T-helper 17 cell (primary cell): ENCODE measurements at places on chromosomes 16 and 17.

DNA sequence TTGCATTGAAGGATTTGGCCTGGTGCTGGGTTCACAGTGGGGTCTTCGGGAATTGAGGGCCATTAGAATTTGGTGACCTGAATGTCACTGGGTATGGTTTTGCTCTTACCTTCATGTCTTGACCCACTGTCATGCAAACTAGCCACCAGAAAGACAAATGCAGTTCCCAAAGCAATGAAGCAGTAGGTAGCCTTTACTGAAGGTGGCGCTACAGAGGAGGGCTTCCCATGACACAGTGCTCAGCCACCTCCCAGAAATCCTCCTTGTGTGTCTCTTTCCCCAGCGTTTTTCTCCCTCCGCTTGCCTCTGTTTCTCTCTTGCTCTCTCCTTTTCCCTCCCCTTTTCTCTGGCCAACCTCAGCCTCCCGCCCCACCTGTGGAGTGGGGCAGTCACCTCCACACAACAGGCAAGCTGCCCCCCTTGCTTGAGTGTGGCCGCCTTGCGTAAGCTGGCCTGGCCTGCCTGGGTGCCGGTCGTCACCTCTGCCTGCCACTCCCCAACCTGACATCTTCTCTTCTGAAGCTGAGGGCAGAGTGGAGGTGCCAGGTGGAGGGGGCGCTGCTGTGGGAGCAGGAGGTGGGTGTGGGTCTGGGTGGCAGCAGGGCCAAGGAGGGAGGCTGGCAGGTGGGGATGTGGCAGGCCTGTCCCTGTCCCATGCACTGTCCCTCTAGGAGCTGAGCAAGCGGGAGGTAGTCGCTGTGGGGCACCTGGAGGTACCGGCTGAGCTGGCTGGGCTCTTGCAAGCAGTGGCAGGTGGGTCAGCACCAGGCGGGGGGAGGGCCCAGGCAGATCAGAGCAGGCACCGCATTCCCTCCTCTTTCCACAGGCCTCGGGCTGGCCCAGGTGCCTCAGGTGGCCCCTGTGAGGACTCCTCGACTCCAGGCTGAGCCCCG is 34.7 kb downstream of the MYO15A start:
- no peak for DNase-seq

- peak; percentile 36 for DNase-seq
Observed at GRCh38 chr17:82212331-82213250, at the start of gene CCDC57. Gene CCDC57 (minus strand): TSS chr17:82212842. CDS start chr17:82201944, 10,898 bp downstream.

DNA sequence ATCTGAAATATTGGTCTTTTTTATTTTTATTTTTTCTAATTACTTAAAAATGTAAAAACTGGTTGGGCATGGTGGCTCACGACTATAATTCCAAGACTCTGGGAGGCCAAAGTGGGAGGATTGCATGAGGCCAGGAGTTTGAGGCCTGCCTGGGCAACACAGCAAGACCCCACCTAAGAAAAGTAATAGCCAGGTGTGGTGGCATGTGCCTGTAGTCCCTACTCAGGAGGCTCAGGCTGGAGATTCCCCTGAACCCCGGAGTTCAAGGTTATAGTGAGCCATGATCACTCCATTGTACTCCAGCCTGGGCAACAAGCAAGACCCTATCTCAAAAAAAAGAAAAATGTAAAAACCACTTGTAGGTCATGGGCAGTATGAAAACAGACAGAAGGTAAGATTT is 36.8 kb upstream of the CDH3 start:
- DNase-seq = no peak

DNA sequence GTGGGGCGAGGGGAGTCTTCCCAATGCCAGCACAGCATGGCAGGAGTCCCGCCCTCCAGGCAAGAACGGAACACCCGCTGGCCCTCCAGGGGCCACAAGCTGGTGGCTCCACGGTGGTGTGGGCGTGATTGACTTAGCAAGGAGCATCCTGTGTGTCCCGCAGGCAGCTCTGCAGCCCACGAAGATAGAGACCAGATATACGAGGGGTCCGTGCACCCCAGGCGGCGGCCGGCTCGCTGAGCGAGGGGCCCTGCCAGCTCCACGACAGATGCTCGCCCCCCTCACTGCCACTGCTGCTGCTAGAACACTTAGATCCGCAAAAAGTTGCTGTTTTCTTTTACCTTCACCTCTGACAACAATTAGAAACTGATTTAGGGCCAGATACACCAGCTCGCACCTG is 10.0 kb upstream of the CACNA1H start:
- DNase-seq = no peak

- DNase-seq = peak; percentile 60
Observed at GRCh38 chr17:42536372-42537155, 523 bp downstream of the NAGLU start.
